ENCODE measurements at places on chromosomes 13 and 19.

- DNase-seq: no peak
Observed at GRCh38 chr13:106589716-106590115, 21.8 kb upstream of the ARGLU1 start.

GRCh38 chr13:60275208-60275607 is 111.5 kb upstream of the DIAPH3 start:
- no peak for DNase-seq

DNA sequence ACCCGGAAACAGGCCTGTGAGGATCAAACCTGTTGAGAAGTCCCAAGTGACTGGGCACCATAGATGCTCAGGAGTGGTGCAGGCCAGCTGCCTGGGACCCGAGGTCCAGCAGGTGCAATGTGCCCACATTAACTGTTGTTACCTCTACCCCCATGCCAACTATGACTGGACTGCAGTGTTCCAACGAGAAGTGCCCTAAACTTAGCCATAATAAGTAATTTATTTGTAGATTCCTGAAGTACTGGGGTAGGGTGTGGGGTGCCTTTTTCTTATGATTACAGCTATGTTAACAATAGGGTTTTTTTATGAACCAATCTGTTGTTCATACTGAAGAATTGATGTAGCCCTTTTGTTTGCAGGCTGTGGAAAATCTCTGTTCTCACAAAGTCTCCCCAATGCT is 9.2 kb downstream of the CUL4A start:
- DNase-seq: no peak

GRCh38 chr19:48651683-48652048 is 5.7 kb upstream of the CA11 start:
- no peak for DNase-seq

DNA sequence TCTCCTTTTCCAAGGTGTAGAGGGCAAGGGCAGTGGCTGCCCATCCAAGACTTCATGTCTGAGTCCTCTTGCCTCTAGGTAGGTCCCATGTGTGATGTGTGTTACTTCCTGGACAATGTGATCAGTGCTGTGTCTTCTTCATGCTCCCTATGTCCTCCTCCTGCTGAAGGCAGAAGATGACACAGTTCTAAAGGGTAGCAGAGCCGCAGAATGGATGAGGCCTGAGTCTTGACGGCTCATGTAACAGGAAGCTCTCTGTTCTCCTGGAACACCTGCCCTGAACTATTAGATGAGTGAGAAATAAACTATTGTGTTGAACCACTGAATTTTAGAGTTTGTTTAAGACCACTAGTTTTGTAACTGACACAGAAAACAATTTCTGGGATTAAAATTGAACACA is 165.9 kb downstream of the NDFIP2 start:
- no peak for DNase-seq

DNA sequence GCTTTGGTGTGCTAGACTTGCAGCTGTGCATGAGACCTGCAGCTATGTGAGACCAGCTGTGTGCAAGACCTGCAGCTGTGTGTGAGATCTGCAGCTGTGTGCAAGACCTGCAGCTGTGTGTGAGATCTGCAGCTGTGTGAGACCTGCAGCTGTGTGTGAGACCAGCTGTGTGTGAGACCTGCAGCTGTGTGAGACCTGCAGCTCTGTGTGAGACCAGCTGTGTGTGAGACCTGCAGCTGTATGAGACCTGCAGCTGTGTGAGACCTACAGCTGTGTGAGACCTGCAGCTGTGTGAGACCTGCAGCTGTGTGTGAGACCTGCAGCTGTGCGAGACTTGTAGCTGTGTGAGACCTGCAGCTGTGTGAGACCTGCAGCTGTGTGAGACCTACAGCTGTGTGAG is 6.7 kb upstream of the DCUN1D2 start:
- DNase-seq: no peak

DNA sequence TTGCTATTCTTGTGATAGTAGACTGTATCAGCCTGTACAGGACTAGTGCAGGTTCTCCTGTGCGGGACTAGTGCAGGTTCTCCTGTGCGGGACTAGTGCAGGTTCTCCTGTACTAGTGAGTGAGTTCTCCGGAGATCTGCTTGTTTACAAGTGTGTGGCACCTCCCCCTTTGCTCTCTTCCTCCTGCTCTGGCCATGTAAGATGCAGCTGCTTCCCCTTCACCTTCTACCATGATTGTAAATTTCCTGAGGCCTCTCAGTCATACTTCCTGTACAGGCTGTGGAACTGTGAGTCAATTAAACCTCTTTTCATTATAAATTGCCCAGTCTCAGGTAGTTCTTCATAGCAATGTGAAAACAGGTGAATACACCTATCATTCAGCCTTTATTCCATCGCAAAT is 289.6 kb downstream of the TEX29 start:
- peak; percentile 73 for DNase-seq

GRCh38 chr19:2573916-2574315 is 98.0 kb downstream of the GADD45B start:
- DNase-seq: no peak

GRCh38 chr19:10230173-10230860 is 814 bp downstream of the S1PR2 start:
- no peak for DNase-seq

GRCh38 chr19:6227936-6228325 is 51.8 kb downstream of the MLLT1 start:
- DNase-seq: no peak

DNA sequence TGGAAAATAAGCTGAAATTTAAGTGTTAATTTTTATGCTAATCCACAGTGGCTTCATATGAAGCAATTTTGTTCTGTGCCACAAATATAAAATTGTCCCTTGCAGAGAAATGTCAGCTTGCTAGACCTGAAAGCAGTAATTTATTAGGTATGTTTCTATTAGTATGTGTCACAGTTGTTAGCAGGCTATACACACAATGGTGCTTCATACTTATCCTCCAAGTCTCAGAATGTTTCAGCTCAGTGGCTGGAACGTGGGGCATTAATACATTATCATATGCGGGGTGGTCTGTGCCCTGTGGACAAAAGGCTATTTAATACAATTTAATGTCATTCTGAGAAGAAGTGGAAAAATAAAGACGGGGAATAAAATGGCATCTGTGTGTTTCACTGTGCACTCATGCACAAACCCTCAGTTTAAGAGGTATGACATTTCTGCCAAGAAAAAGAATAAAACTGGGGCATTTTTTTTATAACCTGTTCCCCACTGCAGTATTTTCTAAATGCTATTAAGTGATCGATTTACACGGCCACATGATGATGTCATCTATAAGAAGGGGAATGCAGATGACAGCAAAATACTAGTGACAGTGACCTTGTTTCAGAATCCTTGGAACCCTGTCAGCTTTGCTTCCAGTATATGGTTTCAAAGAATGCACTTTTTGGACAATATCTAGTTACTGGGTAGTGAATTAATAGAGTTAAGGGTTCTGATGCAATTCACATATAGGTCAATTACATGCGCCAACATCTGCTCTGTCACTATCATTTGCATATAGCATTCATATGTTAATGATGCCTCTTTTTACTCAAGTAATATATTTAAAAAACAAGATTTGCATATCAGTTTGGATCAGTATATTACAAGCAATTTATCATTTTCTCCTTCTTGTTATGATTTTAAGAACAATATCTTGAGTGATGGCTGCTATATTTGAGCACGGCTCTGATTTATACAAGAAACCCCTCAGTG is 21.2 kb upstream of the ZNF536 start:
- no peak for DNase-seq

DNA sequence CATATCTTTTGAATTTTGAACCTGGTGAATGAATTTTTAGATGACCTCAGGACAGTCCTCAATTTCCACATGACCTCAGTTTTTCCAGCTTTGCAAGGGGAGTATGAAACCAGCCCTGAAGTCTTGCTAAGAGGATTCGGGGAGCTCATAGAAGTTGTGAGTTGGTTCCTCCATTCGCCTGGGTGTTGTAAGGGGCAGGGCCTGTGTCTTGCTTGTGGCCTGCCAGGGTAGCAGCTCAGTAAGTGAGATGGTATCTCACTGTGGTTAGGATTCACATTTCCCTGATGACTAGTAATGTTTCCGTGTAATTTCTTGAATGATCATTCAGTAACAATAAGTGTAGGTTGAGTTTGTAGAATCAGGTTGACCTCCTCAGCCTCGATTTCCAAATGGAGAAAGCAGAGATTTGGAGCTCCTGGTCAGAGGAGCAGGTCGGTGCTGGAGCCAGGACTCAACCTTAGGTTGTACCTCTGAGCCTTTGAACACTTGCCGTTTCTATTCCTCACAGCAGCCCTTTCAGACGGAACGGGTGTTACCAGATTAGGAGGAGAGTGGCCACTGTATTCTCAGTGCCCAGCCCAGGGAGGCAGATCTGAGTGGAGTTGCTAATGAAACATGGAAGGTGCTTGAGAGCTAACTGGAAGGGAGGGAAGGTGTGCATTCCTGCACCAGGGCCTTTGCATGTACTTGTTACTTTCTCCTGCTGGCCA is 14.6 kb downstream of the NACC1 start:
- DNase-seq: no peak

DNA sequence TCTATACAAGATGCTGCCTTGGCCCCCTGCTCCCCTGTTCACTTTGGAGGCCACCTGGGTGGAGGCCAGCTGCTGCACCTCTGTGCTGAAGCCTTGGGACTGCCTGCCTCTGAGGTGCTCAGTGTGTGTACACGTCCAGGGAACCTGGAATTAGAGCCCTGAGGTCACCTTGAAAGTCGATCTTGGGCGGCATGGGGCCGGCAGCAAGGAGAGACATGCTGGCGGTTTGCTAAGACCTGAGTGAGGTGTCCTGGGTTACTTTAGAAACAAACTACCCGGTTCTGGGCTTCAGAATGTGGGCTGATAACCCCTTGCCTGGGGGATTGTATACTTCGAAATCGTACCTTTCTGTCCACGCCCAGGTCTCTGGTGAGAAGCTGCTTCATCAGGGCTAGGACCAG is 25.5 kb downstream of the TSSK6 start:
- DNase-seq: no peak

GRCh38 chr13:31970231-31970930 is 61.2 kb upstream of the FRY start:
- DNase-seq: peak; percentile 19

DNA sequence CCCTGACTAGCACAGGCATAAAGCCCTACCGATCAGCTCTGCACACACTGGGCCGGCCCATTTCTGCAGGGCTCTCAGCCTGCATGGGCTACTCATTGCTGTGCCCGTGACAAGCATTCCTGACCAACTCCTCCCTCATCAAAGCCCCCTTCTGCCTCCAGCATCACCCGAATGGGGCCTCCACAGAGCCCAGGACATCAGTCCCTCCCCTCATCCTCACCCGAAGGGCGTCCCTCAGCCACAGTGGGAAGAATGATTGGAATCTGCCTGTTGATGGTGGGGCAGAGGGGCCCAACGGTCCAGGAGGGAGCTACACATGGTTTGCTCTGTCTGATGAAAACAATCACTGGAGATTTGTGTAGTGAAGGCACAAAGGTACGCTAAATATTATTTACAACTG is 43.8 kb downstream of the SERP2 start:
- no peak for DNase-seq

DNA sequence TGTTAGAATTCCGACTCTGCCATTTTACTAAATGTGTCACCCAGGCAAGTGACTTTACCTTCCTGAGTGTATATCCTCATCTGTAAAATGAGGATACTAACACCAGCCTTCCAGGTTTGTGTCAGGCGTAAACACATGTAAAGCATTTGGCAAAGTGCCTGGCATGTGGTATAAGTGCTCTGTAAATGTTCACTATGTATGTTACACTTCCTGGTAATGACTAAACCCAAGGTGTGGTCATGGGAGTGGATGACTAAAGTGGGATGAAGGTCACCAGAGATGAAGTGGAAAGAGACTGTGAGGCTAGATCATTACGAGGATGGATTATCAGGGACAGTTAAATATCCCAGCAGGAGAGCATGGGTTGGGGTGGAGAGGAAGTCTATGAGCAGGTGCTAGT is 25.6 kb downstream of the DEDD2 start:
- no peak for DNase-seq

- no peak for DNase-seq
Observed at GRCh38 chr19:40717880-40718773, 1.2 kb downstream of the ITPKC start.

GRCh38 chr13:48043789-48044503 is 6.4 kb downstream of the NUDT15 start:
- peak; percentile 23 for DNase-seq

DNA sequence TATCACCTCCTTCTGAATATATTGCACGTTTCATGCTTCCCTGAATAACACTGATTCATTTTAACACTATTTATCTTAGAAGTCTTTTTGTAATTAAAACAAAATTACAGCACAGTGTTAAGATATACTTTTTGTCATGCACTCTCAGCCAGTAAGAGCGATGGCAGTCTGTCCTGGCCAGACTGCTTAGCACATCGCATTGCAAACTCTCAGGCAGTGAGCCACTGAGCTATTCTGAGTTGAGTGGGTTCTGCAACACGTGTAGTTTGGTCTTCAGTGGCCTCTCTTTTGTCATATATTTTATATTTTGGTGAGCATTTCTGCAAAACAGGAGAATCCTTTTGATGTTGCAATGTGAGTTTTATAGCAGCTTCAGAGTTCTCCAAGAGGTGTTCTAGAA is 332.1 kb downstream of the HS6ST3 start:
- DNase-seq: no peak

- no peak for DNase-seq
Observed at GRCh38 chr13:85729296-85729695, 69.9 kb downstream of the SLITRK6 start.

DNA sequence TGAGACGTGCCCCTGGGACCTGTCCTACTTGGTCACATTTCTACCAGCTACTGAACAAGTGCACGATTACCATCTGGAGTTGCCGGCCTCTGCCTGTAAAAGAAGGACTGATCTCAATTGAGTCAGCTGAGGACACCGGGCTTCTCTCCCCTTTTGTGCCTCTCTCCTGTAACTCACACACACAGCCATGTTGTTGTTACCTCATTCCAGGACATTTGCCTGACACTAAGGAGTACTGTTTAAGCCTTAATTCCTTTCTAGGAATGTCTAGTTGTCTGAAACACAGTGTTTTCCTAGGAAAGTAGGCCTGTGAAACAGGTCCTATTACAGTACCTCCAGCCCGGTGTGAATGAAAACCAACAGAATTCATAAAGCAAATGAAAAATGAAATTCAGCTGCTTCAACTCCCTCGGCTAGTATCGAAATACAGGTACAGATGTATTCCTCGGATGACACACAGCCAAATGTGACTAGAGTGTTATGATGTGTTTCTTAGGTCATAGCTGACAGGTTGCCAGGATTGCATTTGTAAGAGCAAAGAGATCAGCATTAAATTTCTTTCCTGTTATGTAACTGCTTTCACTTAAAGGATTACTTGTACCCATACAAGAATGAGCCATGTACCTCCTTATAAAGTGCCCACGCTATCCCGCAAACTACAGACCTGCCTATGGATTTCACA is 152.0 kb upstream of the IRS2 start:
- DNase-seq: no peak

GRCh38 chr19:23287620-23288019 is 37.4 kb upstream of the ZNF724 start:
- no peak for DNase-seq

DNA sequence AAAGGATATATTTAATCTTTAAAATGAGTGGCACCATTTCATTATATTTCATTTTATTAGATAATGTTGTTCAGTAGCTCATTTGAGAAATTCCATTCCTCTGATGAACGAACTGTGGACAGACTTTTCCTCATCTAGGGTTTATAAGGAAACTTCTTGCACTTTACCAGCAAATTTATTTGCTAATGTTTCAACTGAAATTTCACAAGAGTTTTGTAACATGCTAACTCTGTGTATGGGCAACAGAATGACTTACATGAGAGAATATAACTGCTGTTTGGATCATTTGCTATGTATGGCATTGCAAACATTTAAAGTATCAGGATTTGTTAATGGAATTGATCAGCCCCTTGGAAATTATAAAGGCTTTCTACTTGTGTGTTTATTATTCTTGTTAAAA is 3.7 kb upstream of the IRS2 start:
- no peak for DNase-seq

All from kidney capillary endothelial cell (primary cell).